Activated CD4-positive, alpha-beta memory T cell treated with anti-CD3 and anti-CD28 coated beads, Interleukin-2, amount 10 ng/mL, durations not matched to agents 7 days and 5 days (primary cell): ENCODE measurements at places on chromosomes 1 and 21.

DNA sequence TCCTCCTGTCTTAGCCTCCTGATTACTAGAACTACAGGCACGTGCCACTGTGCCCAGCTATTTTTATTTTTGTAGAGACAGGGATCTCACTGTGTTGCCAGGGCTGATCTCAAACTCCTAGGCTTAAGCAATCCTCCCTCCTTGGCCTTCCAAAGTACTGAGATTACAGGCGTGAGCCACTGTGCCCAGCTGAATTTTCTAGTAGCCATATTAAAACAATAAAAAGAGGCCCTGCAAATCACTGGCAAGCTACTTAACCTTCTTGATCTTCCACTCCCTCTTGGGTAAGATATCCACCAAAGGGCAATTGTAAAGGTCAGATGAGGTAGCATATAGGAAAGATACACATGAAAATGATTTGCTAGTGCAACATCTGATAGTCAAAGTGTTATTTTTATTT lies 65.6 kb upstream of the SRSF10 start:
- no peak for DNase-seq

DNA sequence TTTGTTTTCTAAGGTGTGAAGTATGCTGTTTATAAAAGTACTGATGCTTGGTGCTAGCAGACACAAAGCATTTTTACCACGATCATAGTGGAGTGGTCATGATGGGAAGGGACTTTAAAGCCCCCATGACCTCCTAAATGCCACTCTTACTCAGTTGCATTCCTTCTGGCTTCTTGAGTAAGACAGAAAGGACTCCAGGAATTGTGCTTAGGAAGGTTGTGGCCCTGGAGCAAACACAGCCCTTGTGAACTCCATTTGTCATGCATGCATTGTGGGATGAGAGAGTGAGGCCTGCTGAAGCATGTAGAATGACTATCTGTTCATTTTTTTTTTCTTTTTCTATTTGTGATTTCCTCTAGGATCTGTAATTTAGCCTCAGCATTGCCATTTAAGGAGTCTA lies 34.2 kb downstream of the AK5 start:
- DNase-seq: no peak

- DNase-seq: no peak
These were observed 35.4 kb downstream of the KIAA1614 start for GRCh38 chr1:180947901-180948640.

DNA sequence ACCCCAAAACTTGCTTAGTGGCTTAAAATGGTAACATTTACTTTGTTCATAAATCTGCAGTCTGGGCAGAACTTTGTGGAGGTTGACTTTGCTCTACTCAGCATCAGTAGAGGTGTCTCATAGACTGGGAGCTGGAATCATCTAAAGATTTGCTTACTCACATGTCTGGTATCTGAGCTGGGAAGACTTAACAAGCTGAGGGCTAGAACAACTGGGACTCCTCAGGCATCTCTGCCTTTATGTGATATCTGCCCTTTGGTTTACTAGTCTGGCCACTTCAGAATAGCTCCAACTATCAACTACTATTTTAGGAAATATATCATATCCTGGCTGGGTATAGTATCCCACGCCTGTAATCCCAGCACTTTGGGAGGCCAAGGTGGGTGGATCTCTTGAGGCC lies 82.5 kb downstream of the C4BPA start:
- DNase-seq: no peak

GRCh38 chr21:28325618-28326017 lies 667.1 kb downstream of the LTN1 start:
- DNase-seq: no peak

GRCh38 chr1:88056881-88057280 lies 627.2 kb upstream of the PKN2 start:
- no peak for DNase-seq

GRCh38 chr21:41766883-41767605 lies at the start of gene RIPK4:
RIPK4 (minus strand) TSS chr21:41767052; CDS start chr21:41767041, 11 bp downstream.
- DNase-seq: peak; percentile 58

DNA sequence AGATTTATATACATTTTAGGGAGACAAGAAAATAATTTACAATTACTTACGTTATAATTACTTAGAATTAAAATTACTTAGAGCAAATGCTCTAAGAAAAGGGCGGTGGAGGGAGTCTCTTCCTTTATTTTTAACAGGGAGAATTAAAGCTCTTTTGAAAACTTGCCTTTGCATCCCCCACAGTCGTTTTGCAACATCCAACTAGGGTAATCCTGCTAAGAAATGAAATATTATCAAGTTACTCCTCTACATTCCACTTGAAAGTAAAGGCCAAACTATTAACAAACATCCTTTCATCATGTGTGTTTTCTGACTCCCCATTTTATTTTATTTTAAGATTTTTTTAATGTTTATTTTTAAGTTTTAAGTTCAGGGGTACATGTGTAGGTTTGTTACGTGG lies 1358.5 kb downstream of the NCAM2 start:
- no peak for DNase-seq
